Stimulated activated CD4-positive, alpha-beta T cell treated with anti-CD3 and anti-CD28 coated beads, Interleukin-1b, Interleukin-23, amount 100 ng/mL, for 24 hours (primary cell): ENCODE measurements at places on chromosomes 16 and 17.

DNA sequence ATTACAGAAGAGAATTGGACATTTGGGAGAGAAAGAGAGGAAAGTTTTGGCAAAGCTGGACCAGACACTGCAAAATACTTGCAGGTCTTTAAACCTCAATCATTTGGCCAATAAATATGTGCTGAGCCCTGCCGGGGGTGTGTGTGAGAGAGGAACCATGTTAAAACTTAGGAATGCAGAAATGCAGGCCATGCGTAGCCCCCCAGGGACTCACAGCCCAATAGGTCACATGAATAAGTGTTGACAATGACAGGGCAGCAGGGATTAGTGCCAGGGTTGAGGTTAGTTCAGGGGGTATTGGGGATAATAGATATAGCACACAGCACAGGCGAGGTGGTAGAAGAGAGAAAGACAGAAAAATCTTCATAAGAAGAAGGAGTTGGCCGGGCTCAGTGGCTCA lies 113.3 kb upstream of the ADAMTS18 start:
- no peak for DNase-seq

DNA sequence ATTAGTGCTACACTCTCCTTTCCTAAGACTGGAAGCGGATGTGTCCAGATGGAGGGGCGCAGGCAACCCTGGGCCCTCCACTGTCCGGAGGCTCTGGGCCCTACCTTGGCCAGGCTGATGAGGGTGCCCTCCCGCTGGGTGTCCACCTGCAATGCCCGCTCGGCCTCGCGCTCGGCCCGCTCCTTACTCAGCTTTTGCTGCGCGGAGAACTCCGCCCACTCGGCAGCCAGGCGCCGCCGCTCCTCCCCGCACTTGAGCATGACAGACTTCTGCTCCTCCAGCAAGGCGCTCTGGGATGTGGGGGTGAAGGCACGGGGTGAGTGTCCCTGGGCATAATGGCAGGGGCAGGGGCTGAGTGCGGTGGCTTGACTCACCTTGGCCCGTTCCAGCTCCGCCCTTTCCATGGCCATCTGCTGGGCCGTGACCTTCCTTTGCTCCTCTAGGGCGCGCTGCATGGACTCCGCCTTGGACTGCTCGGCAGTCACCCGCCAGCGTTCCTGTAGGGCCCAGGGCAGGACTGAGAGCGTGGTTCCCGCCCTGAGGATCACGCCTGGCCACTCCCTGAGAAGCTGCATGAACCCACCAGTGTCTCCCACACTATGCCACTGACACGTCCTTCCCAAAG lies 10.1 kb upstream of the MRPL38 start:
- DNase-seq: no peak

- no peak for DNase-seq
Observed at GRCh38 chr16:15035163-15035729, 20.6 kb downstream of the NTAN1 start.

DNA sequence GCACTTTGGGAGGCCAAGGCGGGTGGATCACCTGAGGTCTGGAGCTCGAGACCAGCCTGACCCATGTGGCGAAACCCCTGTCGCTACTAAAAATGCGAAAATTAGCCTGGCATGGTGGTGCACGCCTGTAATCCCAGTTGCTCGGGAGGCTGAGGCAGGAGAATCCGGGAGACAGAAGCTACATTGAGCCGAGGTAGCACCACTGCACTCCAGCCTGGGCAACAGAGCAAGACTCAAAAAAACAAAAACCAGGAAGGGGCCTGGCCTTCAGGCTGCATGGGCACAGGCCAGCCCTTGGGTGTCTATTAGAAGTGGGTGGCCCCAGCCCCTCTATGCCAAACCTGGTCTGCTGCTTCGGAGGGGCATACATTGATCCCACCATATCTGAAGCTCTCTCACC lies 56.0 kb downstream of the PSMD12 start:
- DNase-seq: no peak

DNA sequence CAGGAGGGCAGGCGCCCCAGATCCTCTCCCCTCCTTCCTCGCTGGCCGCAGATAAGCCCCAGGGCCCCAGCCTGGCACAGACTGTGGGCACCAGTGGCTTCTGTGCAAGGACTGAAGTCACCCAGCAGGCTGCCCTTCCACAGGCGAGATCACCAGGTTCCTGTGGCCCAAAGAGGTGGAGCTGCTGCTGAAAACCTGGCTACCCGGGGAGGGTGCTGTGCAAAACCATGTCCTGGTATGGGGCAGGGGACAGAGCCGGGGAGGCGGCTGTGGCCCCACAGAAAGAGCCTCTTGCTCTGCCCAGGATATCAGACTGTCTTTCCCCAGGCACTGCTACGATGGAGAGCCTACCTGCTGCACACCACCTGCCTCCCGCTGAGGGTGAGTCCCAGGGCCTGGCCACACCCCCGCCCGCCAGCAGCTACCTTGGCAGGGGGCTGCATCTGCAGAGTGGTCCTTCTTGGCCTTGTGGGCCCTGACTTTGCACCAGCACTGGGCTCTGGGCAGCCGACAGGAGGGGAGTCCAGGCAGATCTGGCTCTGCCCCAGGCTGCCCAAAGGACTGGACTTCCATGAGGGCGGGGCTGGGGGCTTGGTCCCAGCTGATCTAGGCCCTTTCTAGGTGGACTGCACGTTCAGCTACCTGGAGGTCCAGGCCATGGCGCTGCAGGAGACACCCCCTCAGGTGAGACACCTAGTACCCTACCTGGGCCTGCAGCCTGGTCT lies 615 bp downstream of the CARMIL2 start:
- DNase-seq: no peak

GRCh38 chr17:27975146-27976011 lies 67.1 kb upstream of the NLK start:
- no peak for DNase-seq

DNA sequence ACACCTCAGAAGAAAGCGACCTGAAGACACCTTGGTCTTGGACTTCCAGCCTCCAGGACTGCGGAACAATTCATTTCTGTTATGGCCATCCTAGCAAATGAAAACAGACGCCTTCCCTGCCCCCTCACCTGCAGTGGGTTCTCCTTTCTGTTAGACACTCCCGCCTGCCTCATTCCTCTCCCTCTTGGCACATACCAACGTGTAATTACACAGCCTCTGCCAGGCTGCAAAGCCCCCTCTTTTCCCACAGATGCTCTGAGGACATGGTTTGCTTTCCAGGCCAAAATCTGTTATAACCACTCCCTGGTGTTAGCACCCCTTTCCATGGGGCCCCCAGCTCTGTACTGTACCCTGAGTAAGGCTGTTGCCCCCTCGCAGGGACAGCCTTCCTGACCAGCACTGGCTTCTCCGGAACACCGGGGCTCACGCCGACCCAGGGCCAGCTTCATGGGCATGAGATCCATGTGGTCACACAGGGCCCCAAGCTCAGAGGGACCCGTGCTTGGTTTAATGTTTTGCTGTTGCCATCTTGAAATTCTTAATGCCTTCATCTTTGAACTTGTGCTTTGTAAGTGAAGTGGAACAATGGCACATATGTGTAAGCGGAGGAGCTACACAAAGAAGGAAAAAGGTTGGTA lies 64.1 kb downstream of the SDK2 start:
- no peak for DNase-seq

- DNase-seq: no peak
Observed at GRCh38 chr16:49552313-49552928, 178.8 kb downstream of the C16orf78 start.

- no peak for DNase-seq
Observed at GRCh38 chr16:59707436-59708226, 973.5 kb upstream of the GOT2 start.

- no peak for DNase-seq
Observed at GRCh38 chr17:10041916-10042588, 137.0 kb upstream of the RCVRN start.
